ENCODE measurements at places on chromosomes 5 and 9.

GRCh38 chr9:124011460-124012301, at the start of gene LHX2:
Gene LHX2, plus strand, starts transcription at chr9:124011768. Its CDS starts 581 bp downstream, at chr9:124012349.
- no peak for DNase-seq

DNA sequence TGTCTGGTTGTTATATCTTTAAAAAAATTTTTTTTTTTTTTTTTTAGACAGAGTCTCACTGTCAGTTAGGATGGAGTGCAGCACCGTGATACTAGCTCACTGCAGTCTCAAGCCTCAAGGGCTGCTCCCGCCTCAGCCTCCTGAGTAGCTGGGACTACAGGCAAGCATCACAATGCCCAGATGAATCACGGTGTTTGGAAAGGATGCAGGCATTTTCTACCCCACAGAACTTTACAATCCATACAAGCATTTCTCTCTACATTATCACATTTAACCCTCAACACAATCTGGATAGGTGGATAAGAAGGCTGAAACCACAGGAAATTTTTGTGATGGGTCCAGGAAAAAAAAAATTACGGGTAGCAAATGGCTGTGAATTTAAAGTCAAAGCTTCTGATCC, 5.8 kb upstream of the PCA3 start:
- no peak for DNase-seq

DNA sequence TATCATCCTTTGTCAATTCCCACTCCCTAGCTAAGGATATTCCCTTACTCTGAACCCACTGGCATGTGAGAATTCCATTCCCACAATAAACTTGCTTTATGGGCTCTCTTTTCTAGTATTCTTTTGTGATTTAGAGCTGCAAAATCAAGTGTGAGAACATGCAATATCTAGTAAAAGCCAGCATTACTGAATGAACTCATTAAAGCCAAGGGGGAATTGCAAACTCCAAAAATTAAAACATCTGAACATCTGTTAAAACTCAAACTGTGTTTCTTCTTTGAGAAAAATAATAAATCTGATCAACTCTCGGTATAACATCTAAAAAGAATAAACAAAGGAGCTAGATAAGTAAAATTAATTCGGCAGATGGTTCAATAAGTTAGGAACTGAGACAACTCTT, 53.1 kb upstream of the MPDZ start:
- no peak for DNase-seq

DNA sequence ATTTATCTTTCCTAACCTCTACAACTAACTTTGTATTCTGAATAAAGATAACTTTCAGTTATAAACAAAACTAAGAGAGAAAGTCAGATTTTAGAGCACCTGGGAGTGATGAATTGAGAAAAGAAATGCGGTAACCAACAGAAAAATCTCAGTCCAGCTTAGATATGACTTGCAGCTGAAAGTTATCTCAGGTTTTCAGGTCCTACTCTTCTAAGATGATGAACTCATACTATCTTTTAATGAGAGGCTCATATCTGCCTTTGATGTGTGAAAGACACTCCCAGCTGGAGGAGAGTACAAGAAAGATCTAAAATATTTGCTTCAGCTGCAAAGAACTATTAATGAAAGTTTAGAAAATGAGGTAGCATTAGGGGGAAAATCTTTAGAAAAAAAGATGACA, 190.5 kb downstream of the DENND1A start:
- no peak for DNase-seq

DNA sequence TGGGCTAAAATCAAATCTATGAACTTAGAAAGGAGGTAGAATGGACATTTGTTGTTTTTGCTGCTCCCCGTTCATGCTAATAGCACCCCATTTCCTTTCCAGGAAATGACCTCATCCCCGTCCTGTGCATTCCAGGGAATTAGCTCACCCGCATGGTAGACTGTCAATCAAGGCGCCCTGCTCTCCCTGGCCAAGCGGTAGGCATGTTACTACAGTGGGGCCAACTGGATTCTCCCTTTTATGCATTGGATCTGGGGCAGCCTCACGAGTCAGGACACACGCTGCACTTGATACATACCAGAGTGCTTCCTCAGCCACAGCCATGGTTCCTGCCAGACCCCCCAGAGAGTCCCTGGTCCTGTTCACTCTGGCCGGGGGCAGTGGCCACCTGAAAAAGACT, 111.0 kb upstream of the PTCH1 start:
- no peak for DNase-seq

DNA sequence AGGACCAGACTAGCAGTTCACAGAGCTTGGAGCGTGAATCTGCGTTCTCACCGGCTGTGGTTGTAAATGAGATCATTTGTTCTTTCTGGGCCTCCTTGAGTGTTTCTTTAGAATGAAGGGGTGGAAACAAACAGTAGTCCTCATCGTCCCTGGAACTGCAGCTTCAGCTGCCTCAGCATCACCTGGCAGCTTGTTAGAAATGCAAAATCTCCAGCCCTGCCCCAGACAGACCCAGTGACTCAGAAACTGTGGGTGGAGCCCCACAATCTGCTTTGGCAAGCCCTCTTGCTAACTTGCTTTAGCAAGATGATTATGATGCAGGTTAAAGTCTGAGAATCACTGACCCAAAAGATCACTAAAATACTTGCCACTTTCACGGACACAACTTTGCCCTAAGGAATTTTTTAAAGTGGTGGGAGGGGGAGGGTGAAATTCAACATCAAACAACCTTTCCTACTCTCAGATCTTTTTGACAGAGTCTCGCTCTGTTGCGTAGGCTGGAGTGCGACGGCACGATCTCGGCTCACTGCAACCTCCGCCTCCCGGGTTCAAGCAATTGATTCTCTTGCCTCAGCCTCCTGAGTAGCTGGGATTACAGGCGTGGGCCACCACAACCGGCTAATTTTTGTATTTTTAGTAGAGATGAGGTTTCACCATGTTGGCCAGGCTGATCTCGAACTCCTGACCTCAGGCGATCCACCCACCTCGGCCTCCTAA, 86.0 kb downstream of the BRINP1 start:
- DNase-seq = no peak

- DNase-seq = no peak
Measured at GRCh38 chr5:3216386-3216785, 379.2 kb upstream of the IRX1 start.

DNA sequence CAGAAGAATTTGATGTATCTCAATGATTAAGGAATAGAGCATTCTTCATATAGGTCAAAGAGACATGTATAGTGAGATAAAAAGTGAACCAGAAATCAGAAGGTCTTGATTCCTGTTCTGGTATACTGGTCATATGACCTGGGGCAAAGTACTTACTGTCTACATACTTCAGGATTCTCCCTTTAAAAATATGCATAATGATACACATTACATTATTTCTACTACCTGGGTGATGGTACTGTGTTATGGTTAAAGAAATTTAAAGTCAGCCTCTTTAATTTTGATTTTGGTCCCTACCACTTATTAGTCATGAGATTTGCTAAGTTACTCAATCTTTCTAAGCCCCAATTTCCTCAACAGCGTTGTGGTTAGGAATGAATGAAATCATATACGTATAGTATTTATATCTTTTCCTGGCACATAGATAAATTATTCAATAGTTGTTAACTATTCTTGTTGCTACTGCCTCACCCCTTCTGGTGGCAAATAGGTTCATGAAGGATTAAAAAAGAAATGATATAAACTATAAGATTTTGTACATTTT, 984.1 kb downstream of the TLE4 start:
- DNase-seq = no peak

DNA sequence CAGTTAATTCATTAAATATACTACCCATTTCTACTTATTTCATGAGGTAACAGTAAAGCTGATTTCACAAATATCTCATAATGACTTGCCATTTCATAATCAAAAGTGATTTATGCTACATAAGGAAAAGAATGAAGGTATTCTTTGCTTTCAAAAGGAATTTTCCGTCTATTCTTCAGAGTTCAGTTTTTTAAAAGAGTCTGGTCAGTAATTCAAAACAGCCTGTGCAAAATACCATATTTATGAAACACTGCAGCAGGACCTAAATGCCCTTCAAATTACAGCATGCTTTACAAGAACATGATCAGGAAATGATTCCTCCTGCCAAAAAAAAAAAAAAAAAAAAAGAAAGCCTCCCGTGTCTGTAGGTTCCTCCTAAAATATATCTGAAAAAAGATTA, 154.7 kb downstream of the KIAA0825 start:
- DNase-seq = no peak

GRCh38 chr5:34022121-34022705, 14.4 kb upstream of the AMACR start:
- DNase-seq = no peak

- DNase-seq = no peak
Measured at GRCh38 chr9:34510497-34511468, 12.0 kb downstream of the ENHO start.

DNA sequence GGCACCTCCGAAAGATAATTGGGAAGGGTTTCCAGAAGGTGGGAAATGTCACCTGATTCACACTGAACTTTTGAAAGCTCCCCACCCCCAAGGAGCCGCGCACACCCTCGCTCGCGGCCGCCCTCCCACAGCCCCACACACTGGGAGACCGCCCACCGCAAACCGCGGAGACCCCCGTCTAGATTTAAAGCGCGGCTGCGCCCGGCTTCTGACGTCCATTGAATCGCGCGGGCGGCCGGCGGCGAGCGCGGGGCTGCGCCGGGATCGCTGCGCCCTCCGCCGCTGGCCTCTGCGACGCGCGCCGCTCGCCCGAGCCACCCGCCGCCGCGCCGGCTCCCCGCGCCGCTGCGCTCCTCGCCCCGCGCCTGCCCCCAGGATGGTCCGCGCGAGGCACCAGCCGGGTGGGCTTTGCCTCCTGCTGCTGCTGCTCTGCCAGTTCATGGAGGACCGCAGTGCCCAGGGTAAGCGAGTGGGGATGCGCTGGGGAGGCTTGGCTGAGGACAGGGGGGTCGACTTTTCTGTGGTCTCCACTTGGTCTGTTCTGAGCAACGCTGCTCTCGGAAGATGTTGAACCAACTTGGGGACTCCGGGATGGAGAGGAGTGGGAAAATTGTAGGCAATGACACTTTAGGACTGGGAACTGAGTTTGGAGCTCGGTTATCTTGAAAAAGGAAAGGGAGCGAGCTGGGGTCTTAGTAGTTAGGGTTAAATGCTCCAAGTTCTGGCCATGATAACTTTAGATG, at the start of gene FST:
TSS of gene FST (plus strand) at position 214 of the 743 bp plus-strand sequence. CDS start at position 377, 163 bp downstream.
- DNase-seq = no peak

DNA sequence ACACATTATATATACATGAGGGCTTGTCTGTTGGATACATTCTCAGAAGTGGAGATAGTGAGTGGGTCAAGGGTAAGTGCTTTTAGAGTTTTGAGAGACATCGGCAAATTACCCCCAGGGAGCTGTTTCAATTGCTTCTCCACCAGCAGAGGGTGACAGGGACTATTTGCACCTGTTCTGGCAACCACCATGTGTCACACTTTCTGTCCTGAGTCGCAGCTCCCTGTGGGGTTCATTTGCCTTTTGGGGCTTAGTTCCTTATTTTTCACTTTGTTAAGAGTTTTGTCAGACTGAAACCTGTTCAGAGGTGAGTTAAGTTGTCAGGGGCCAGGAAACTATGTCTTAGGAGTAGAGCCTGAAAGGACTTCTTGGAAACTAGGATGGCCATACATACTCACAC, 20.1 kb upstream of the SLC36A1 start:
- DNase-seq = no peak
